Ovary (tissue), 10 donors: ENCODE measurements at places on chromosomes 6 and 20. TPM values are rescaled to one million over a fixed set of nuclear protein-coding genes. Genes with fewer than 3 reads are reported as not detected.

The AIF1 gene
- polyA plus RNA-seq, result 24.5 TPM

The GCNT2 gene
- 1.8 TPM for polyA plus RNA-seq

The LY6G5B gene
- polyA plus RNA-seq, result 15.0 TPM

The SAMD10 gene
- polyA plus RNA-seq, result 0.50 TPM

The WFDC2 gene
- 9.6 TPM for polyA plus RNA-seq

The LGSN gene
- not detected for polyA plus RNA-seq

The MTFR2 gene
- 0.35 TPM for polyA plus RNA-seq
